ENCODE measurements at places on chromosomes 4 and X.

DNA sequence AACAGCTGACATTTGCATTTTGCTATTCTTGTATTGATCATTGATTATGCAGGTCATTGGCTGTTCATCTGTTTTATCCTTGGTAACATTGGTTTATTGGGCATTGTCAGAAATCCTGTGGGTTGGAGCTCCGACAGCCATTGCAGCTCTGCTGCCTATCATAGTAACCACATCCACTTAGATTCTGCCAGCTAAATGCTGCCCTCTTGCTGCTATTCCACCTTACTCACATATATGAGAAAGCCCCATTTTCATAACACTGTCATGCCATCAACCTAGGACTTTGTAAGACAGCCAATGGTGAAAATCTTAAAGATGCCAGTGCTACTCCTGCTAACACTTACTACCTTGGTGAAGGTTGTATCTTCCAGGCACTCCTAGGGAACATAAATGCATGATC, 187.3 kb upstream of the CXCL13 start:
- DNase-seq, result peak; percentile 50

DNA sequence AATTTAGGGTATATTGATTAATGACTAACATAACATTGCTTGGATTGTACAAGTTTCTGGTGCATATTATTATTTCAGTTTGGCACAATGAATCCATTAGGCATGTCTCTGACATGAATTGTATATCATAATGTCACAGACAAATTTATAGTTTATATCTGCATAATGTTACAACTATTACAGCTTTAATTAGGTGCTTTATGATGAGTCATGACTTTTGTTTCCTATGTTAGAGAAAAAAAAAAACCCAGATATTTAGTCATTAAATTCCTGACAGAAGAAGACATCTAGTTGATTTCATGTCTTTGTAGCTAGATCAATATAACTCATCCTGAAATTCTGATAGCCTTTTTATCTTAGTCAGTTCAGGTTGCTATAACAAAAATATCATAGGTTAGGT, 385.7 kb upstream of the EPHA5 start:
- no peak for DNase-seq

DNA sequence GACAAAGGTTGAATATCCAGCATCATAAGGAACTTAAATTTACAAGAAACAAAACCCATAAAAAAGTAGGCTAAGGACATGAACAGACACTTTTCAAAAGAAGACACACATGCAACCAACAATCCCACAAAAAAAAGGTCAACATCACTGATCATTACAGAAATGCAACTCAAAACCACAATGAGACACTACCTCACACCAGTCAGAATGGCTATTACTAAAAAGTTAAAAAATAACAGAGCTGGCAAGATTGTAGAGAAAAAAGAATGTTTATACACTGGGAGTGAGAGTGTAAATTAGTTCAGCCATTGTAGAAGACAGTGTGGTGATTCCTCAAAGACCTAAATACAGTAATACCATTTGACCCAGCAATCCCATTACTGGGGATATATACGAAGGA, 474.7 kb downstream of the TRIML1 start:
- DNase-seq, result no peak

DNA sequence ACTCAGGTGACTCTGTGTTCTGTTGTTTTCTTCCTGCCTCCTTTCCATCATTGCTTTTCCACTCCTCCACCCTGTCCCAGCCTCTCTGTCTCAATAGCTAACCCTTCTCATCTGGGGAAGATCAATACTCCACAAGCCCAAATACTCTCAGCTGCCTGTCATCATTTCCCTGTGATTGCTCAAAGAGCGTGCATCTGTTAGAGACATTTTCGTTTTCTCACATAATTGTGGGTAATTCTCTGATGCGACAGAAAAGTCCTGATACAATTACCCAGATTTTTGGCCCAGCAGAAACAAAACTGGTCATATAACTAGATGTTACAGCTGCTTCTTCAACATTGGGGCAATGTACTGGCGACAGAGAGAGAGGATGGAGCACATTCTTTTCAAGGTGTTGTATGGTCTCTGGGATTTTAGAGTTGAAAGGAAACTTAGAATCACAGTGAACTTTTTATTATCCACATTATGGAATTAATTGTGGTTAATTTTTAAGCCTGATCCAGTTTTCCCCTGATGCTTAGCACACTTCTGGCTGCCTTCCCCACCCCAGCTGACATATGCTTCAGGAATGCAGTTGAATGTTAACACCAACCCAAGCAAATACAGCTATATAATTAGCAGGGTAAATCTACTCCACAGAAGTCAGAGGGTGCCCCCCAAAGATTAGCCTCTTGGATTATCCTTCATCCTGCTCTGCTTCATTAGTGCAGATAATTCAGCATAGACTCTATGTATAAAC, 171.4 kb upstream of the ANXA3 start:
- no peak for DNase-seq

DNA sequence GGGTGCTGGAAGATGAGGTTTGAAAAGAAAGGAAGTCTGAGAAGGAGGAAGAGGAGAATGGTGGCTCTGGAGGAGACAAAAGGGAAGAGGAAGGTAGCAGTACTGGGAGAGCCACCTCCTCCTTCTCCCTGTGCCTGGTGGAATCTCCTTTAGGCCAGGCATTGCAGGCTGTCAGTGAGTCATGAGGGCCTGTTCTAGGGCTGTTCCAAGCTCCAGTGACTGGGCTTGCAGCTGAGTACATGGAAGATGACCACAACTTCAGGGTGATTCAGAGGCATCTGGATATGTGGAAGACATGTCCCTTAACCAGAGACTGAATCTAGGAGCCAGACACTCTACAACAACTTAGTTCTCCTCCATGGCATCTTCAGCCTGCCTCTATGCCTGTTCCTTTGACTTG, 107.8 kb downstream of the EFNB1 start:
- no peak for DNase-seq

GRCh38 chr4:1900087-1900433, 28.9 kb downstream of the NSD2 start:
- DNase-seq, result no peak

DNA sequence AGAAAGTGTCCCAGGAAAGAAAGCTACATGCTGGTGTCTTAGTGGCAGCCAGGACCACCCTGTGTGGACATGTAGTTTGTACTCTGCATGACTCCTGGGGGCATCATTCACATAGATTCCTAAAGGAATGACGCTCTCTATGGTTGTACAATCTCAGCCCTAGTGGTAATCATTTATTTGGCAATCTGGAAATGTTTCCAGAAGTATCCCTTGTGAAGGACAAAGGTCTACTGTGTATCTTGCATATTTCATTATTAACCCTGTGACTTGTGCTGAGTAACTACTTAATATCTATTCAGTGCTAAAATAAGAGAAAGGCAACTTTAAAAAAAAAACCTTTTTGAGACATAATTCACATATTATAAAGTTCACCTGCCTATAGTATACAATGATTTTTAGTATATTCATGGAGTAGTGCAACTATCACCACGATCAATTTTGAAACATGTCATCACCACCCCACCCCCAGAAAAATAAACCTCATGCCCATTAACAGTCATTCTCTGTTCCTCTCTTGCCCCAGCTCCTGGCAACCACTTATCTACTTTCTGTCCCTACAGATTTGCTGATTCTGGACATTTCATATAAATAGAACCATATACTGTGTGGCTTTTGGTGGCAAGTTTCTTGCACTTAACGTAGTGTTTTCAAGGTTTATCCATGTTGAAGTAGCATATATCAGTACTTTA, 51.7 kb downstream of the SHROOM3 start:
- DNase-seq, result no peak

GRCh38 chr4:52685316-52685715, 26.2 kb upstream of the USP46 start:
- DNase-seq, result no peak
